NCI-H748 treated with DMSO at 0.1 percent for 48 hours (cell line): ENCODE measurements at places on chromosomes 7 and 10.

DNA sequence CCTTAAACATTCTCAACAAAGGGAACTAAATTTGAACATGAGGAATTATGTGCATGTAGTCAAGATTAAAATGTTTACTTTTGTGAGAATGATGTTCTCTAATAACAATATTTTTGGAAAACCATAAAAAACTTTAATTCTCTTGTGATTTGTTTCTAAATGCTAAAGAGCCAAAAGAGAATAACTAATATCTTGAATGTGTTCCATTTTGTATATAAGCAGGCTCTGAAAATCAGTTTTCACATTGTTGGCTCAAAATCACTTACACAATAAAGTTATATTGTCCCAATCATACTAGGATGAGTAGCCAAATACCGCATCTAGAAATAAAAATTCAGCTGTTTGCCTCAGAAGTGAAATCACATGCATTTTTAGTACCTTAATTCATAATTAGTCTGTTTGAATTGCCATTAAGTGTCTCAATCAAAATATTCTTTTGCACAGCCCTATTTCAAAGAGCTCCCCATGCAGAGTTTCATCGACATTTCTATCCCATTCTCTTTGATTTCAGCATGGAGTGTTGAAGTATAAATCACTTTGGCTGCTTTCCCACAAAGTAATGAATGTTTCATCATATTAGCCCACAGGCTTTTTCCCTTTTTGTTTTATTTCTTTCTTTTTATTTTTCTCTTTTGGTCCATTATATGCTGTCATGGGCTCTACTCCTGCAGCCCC, 420.3 kb upstream of the POM121L12 start:
- no peak for DNase-seq

GRCh38 chr7:112622159-112622715, 141.4 kb downstream of the LSMEM1 start:
- DNase-seq = no peak

GRCh38 chr10:117374506-117375359, 507 bp downstream of the PDZD8 start:
- no peak for DNase-seq

DNA sequence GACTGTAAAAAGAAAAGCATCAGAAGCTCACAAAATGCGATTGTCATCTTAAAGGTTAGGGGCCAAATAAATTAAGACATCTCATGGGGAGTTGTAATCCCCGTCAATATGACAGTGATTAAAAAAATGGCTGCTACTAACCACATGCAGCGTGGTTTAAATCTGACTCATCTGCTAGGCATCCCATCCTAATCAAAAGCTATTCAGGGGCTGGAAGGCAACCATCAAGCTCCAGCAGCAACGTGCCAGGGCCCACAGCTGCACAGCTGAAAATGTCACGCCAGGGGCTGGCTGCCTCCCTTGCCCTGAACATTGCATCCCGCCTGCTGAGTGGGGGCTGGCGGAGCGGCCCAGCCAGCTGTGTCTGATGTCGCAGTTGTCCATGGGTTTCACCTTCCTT, 66.3 kb upstream of the FRMD4A start:
- no peak for DNase-seq

GRCh38 chr7:29956487-29956836, 33.1 kb downstream of the SCRN1 start:
- no peak for DNase-seq

DNA sequence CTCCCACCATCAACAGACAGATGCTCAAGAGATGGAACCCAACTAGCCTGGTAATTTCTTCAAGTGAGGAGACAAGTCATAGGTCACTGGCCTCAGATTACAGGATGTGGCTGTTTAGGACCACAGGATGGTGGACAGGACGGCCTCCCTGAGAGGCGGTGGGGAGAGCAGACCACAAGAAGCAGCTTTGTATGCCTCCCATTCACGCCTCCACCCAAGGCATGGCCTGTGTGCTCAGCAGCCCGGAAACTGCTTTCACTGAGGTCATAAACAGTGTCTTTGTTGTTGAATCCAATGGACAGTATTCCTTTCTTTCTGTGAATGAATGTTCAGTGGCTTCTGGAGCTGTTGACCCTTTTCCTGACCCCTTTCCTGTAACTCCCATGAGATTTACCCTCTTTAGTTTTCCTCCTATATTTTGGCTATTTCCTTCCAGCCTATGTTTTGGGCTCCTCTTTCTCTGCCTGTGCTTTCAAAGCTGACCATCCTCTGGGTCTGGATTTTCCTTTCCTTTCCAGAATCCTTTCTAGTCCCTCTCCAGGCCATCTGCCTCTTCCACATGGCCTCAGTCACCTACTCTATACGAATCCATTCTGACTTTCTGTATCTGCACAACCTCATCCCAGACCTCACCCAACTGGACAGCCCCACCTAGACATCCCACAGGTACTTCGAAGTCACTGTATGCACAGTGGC, 32.4 kb upstream of the INPP5F start:
- no peak for DNase-seq

DNA sequence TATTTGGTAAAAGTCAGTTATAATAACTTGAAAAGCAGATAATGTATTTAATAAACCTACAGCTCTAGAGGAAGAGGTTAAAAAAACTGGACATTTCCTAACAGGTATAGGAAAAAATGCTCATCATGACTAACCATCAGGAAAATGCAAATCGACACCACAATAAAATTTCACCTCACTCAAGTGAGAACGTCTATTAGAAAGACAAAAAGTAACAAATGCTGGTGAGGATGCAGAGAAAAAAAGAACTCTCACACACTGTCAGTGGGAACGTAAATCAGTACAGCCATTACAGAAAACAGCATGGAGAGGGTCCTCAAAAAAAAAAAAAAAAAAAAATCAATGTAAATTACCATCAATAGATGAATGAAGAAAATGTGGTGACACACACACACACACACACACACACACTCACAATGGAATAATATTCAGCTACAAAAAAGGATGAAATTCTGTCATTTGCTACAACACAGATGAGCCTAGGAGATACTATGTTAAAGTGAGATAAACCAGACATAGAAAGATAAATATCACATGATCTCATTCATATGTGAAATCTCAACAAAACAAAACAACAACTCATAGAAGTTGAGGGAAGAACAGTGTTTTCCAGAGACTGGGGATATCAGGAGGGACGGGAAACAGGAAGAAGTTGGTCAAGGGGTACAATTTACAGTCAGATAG, 20.1 kb downstream of the EPC1 start:
- DNase-seq = no peak

- DNase-seq = no peak
Observed at GRCh38 chr7:57177856-57178767, 45.9 kb upstream of the ZNF479 start.

DNA sequence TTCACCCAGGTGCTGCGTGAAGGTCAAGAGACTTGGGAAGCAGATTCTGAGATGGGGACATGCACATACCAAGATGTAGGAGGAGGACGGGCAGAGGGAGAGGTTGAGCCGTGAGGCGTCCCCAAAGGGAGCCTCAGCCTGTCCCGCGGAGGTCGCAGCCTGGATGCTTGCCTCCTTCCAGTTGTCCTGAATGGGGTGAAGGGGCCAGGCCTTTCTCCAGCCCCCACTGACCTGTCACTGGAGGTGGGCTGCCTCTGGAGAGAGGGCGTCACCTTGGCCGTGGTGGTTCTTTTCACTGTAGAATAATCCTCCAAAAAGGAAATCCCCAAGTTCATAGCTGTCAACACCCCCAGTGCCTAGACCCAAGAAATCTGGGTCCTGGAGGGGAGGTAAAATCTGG, 283.0 kb upstream of the VSTM2A start:
- DNase-seq = no peak

- DNase-seq = no peak
Observed at GRCh38 chr10:4511509-4511908, 314.5 kb upstream of the AKR1E2 start.

DNA sequence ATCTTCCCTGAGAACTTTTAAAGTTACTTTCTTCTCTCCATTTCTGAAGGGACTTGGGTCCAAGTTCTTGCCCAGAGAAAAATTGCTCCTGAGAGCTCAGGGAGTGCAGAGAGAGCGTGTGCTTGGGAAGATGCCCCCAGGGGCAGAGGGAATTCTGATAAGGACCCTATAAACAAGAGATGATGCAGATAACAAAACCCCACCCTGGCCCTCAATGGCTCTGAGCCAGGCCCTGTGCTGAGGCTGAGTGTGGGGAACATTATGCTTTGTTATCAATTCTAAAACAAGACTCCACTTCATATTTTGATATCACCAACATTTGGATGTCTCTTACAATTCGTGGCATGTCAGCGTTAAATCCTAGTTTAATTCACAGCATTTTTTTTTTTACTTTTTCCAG, 34.4 kb upstream of the HABP2 start:
- no peak for DNase-seq

- DNase-seq = no peak
Observed at GRCh38 chr7:126499481-126499880, 753.3 kb downstream of the GRM8 start.

GRCh38 chr10:123583639-123584418, 82.3 kb upstream of the GPR26 start:
- DNase-seq = peak; percentile 33

DNA sequence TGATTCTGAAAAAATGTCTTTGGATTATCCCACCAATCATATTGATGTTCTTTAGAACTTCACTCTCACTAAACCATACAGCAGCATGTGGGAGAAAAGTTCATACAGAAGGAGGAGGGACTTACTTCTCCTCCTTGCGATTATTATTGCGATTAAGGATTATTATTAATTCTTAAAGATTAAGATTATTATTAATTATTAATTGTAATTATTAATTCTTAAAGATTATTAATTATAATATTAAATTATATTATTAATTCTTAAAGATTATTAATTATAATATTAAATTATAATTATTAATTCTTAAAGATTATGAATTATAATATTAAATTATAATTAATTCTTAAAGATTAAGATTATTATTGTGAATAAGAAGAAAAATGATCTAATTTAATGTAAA, 80.5 kb downstream of the MACC1 start:
- no peak for DNase-seq

GRCh38 chr10:17022896-17023295, 106.7 kb downstream of the CUBN start:
- no peak for DNase-seq

- DNase-seq = no peak
Observed at GRCh38 chr7:158443688-158444483, 143.7 kb downstream of the PTPRN2 start.

- DNase-seq = peak; percentile 85
Observed at GRCh38 chr7:105664816-105665525, 83.7 kb upstream of the EFCAB10 start.

DNA sequence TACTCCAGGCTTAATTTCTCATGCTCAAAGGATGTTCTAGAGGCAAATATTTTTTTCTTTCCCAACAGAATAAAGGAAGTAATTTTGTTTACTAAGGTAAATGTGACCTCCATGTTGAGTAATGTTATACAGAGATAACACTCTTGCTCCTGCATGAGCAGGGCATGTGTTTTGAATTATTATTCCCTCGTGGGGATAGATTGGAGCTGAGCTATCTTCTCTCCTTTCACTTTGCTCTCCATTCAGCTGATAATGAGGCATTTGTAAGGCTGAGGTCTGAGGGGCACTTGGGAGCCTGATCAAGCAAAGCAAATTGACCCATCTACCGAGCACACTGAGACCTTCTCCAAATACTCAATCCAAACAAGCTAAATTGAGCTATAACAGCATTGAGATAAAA, 50.7 kb upstream of the GHITM start:
- peak; percentile 7 for DNase-seq

DNA sequence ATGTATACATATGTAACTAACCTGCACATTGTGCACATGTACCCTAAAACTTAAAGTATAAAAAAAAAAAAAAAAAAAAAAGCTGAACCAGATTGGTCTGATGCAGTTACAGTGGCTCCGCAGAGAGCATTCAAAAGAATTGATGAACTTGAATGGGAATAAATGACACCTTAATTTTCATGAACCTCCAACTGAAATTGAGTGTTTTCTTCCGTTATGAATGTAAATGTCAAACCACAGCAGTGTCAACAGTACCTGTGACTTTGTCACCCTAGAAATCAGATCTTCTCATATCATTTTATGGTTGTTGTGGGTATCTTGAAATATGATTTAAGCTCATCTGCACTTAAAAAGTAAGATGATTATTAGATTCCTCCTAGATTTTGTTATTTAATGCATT, 32.7 kb upstream of the SRGN start:
- no peak for DNase-seq

DNA sequence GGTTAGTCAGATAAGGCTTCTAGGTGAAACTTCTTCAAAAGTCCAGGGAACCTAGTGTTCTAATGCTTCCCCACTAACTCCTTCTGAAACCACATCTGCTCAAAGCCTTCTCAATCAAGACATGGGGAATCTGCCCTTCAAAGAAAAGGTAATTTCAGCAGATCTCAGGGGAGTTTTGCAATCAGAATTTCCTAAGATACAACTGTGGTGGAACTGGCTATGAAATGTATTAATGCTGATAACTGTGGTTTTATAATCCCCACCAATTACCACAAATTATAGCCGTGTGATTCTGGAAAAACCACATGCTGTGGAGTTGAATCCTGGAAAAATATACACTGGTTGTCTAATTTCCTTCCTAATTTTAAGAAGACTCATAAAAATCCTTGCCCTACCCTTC, 233.8 kb downstream of the SORCS1 start:
- no peak for DNase-seq

DNA sequence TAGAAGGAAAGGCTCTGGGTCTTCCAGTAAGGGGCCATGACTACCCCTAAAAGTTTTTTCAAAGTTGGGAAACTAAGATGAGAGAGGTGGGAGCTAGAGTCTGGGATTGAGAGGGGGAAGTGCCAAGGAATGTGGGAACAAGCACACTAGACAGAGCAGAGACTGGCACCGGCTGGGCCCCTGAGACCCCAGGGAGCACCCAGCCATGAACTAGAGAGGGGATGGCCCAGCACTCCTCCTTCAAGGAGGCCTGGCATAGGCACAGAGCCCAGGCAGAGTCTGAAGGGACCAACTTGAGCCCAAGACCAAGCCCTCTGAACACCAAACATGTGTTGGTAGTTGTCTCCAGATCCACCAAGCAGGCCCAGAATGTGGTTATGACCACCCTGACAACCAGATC, 119.0 kb downstream of the GRID1 start:
- DNase-seq = no peak

GRCh38 chr7:6654113-6654841, 17.2 kb downstream of the ZNF316 start:
- DNase-seq = no peak

DNA sequence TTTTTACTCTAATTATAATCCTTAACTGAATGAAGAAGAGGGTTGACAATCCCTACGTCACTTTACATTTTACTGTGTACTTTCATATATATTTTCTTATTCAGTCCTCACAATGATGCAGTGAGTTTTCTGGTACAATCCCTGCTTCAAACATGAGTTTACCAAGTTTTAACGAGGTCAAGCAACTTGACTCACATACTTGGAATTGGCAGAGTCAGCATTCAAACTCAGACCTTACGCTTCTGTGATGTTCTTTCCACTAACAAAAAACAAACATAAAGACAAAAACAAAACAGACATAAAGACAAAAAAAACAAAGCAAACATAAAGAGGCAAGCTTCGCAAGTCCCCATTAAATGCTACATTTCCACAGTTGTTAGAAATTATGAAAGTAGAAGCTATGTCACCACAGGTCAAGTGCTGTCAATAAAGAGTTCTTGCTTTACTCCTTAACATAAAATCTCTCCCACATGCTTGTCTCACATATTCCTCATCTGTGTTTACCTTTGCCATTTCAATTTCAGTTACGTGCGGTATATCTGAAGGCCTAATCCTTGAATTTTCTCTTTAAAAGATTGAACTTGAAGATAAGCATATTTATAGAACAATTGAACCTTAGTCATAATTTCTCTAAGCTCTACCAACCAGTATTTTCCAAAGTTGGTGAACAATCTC, 217.3 kb downstream of the CELF2 start:
- no peak for DNase-seq
